ENCODE measurements at places on chromosomes 16 and 17. TPM values are rescaled to one million over a fixed set of nuclear protein-coding genes. Genes with fewer than 3 reads are reported as not detected.

Gene MILR1
- total RNA-seq, result 1.8 TPM

Gene TBX4
- 0.09 TPM for total RNA-seq

Gene SSH2
- total RNA-seq, result 30.1 TPM

Gene ITGA2B
- 1.9 TPM for total RNA-seq

Gene PTGES3L
- total RNA-seq, result 0.84 TPM

Gene KIF19
- total RNA-seq, result 0.01 TPM

All from A549 treated with CpdA at 1 μM for 4 hours (cell line).